ENCODE measurements at places on chromosomes 6 and 20.
A peak's percentile ranks its signal among the peaks of the same experiment; 100 is the strongest.

DNA sequence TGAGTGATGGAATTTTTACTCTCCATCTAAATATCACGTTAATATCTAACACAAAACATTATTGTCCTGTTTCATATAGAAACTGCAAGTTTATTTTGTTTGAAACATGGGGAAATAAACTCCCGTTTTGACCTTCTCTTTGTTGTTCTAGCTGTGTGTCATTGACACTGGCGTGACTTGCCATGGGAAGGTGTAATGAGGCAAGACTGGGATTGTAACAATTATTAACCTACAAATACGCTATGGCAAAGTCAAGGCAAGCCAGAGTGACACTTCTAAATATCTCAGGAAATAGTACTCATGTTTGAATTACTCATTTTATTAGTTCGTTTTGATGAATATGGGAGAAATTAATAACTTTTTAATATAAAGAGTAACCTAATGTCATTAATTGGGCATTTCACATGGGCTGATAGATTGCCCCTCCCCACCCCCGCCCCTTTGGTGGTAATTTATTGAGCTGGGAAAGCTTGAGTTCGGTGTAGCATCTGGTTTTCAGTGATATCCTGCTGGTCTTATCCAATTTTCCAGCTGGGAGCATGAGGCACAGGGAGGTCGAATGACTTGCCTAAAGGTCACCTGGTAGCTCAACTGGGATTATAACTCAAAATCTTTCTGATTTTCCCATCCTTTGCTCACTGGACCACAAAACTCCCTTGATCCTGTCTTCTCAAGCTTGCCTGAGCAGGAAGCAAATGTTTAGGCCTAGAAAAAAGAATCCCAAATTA, 380.6 kb upstream of the JAG1 start:
- H3K27ac ChIP-seq = no peak overlapping the region
- H3K36me3 ChIP-seq = no peaks in the 10 kb centered on the region
- no peak overlapping the region for H3K4me3 ChIP-seq
- no peak for DNase-seq

DNA sequence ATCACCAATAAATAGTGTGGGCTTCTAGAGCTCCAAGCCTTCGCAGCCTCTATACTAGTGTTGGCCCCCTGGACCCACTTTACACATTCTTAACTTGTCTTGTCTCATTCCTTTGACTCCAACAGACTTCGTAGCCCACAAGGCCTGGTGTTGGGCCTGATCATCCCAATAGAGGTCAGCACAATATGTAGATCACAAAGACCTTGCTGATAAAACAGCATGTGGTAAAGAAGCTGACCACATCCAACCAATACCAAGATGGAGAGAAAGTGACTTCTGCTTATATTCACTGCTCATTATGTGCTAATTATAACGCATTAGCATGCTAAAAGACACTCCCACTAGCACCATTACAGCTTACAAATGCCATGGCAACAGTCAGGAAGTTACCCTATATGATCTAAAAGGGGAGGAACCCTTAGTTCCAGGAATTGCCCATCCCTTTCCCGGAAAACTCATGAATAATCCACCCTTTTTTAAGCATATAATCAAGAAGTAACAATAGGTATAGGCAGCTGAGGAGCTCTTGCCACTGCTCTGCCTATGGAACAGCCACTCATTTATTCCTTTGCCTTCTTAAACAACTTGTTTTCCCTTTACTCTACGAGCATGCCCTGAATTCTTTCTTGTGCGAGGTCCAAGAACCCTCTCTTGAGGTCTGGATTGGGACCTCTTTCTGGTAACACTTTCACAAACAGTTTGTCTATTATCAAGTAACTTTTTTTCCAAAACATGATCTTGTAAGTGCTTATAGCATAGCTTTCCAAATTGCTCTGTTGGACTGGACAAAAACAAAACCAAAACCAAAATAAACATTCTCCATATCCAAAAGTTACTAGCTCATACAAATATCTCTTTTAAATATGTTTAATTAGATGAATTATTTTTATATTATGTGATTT, 54.6 kb upstream of the ECHDC1 start:
- H3K27ac ChIP-seq = no peak overlapping the region
- H3K36me3 ChIP-seq = no peaks in the 10 kb centered on the region
- H3K27me3 ChIP-seq = no peaks in the 10 kb centered on the region
- no peak for DNase-seq
- H3K4me3 ChIP-seq = no peak overlapping the region

DNA sequence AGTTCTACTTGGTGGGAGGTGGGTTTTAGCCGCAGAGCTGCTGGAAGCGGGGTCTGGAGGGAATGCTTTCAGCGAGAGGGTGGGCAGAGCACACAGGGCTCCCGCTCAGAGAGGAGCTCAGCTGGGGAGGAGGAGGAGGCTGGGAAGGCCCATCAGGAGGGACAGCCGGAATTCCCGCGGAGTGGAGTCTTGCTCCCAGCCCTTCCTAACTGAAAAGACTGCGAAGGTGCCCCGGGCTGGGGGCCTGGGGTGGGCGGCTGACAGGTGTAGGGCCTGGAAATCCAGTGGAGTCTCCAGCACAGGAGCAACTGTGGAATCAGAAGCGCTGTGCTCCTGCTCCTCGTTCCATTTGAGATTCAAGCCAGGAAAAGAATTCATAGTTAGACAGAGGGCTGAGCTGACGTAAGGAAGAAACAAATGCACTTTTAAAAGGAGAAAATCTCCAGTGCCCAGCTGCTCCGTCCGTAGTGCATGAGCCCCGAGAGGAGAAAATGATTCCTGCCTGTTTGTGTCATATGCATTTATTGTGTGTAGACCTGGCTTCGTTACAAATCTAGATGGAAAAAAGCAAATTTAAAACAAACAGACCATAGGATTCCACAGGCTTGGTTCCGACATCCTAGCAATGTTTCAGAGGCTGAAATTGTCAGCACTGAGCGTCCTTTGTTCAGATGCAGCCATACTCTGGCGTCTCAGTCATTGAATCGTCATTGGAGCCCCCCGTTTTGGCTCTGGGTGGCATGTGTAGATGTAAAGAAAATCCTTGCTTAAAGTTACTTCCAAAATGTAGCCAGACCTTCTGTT, 197.7 kb downstream of the SMOC2 start:
- no peaks in the 10 kb centered on the region for H3K36me3 ChIP-seq
- no peak overlapping the region for H3K4me3 ChIP-seq
- peaks cover 23% of the 10 kb centered on the region for H3K27me3 ChIP-seq
- H3K4me1 ChIP-seq = no peaks in the 10 kb centered on the region
- no peak overlapping the region for H3K27ac ChIP-seq

DNA sequence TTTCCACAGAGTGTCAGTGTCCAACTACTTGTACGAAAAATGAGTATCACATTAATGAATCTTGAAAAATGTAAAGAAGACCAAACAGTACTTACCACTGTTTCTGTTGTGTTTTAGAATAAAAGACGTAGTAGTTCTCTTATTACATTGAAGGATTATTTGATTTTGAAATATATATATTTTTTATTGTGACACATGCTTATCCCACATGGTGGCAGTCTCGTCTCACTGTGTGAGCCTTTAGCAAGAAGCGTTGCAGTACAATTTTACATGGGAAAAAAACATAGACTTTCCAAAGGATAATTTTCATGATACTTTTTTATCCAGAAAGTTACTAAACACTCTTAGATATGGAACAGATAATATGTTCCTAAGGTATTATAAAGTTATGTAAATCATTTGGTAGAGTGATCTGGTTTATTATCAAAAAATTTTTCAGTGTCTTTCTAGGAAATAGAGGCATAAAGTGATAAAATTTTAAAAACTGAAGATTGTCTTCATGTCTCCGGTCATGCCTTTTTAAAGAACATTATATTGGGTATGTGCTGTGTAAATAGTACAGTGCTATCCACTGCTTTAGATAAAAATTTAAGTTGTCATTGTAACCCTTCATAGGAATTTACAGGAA, 117.5 kb upstream of the SAMD5 start:
- no peaks in the 10 kb centered on the region for H3K36me3 ChIP-seq
- H3K27ac ChIP-seq = no peak overlapping the region
- H3K27me3 ChIP-seq = no peaks in the 10 kb centered on the region
- H3K4me1 ChIP-seq = peaks cover 8% of the 10 kb centered on the region
- no peak overlapping the region for H3K4me3 ChIP-seq

- no peak for DNase-seq
- H3K4me1 ChIP-seq = peaks cover 32% of the 10 kb centered on the region
- H3K27ac ChIP-seq = no peak overlapping the region
- no peak overlapping the region for H3K4me3 ChIP-seq
- peaks cover 4% of the 10 kb centered on the region for H3K36me3 ChIP-seq
- no peaks in the 10 kb centered on the region for H3K27me3 ChIP-seq
Observed at GRCh38 chr6:143732536-143732935, 54.8 kb downstream of the PHACTR2 start.

- DNase-seq = no peak
- no peaks in the 10 kb centered on the region for H3K36me3 ChIP-seq
- no peak overlapping the region for H3K27ac ChIP-seq
- peaks cover 4% of the 10 kb centered on the region for H3K27me3 ChIP-seq
Observed at GRCh38 chr6:89066940-89067646, 13.5 kb upstream of the PNRC1 start.

- no peaks in the 10 kb centered on the region for H3K36me3 ChIP-seq
- no peak overlapping the region for H3K4me3 ChIP-seq
- no peak overlapping the region for H3K27ac ChIP-seq
- DNase-seq = no peak
- no peaks in the 10 kb centered on the region for H3K4me1 ChIP-seq
Observed at GRCh38 chr6:68701159-68701558, 66.1 kb downstream of the ADGRB3 start.

DNA sequence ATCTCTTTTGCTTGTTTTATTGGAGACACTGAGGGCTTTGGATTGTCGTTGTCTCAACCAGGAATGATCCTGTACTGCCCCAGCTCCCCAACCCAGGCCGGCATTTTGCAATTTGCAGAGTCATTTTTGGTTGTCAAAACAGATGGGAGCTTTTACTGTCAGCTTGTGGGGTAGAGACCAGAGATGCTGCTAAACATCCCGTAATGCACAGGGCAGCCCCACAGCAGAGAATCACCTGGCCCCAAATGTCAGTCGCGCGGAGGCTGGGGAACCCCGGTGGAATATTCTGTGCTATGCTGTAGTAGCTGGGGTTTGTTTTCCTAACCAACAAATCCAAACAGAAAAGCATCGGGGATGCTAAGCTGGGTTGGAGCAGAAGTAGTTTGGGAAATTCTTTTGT, 99.7 kb downstream of the TSHZ2 start:
- no peak overlapping the region for H3K4me3 ChIP-seq
- H3K27me3 ChIP-seq = peaks cover 35% of the 10 kb centered on the region
- no peak for DNase-seq
- H3K36me3 ChIP-seq = no peaks in the 10 kb centered on the region
- peaks cover 6% of the 10 kb centered on the region for H3K4me1 ChIP-seq

GRCh38 chr6:89045576-89045975, 35.0 kb upstream of the PNRC1 start:
- DNase-seq = no peak
- no peak overlapping the region for H3K4me3 ChIP-seq
- H3K27me3 ChIP-seq = no peaks in the 10 kb centered on the region
- H3K36me3 ChIP-seq = no peaks in the 10 kb centered on the region
- H3K4me1 ChIP-seq = peaks cover 6% of the 10 kb centered on the region

- H3K27ac ChIP-seq = no peak overlapping the region
- no peaks in the 10 kb centered on the region for H3K27me3 ChIP-seq
- no peaks in the 10 kb centered on the region for H3K4me1 ChIP-seq
- no peaks in the 10 kb centered on the region for H3K36me3 ChIP-seq
- no peak overlapping the region for H3K4me3 ChIP-seq
Observed at GRCh38 chr20:11935212-11936154, 17.8 kb downstream of the BTBD3 start.

DNA sequence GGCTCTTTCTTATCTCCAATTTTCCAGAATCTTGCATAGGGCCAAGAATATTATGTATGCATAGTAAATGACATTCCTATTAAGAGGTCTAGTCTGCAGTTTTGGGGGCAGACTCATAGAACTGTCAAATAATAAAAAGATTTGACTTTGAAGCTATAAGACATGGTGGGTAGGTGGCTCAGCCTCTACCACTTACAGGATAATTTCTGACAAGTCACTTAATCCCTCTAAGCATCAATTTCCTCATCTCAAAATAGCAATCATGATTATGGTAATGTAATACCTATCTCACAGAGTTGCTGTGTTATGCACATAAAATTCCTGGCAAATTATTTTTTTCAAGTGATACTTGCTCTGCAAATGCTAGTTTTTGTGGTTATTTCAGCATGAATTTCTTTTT, 329.1 kb downstream of the PLCB1 start:
- H3K27me3 ChIP-seq = no peaks in the 10 kb centered on the region
- no peaks in the 10 kb centered on the region for H3K4me1 ChIP-seq
- no peak overlapping the region for H3K4me3 ChIP-seq
- H3K36me3 ChIP-seq = peaks cover 3% of the 10 kb centered on the region
- no peak overlapping the region for H3K27ac ChIP-seq

GRCh38 chr6:130629640-130630039, 197.6 kb upstream of the SMLR1 start:
- no peak overlapping the region for H3K4me3 ChIP-seq
- DNase-seq = no peak
- no peaks in the 10 kb centered on the region for H3K36me3 ChIP-seq
- peaks cover 9% of the 10 kb centered on the region for H3K4me1 ChIP-seq
- no peak overlapping the region for H3K27ac ChIP-seq

DNA sequence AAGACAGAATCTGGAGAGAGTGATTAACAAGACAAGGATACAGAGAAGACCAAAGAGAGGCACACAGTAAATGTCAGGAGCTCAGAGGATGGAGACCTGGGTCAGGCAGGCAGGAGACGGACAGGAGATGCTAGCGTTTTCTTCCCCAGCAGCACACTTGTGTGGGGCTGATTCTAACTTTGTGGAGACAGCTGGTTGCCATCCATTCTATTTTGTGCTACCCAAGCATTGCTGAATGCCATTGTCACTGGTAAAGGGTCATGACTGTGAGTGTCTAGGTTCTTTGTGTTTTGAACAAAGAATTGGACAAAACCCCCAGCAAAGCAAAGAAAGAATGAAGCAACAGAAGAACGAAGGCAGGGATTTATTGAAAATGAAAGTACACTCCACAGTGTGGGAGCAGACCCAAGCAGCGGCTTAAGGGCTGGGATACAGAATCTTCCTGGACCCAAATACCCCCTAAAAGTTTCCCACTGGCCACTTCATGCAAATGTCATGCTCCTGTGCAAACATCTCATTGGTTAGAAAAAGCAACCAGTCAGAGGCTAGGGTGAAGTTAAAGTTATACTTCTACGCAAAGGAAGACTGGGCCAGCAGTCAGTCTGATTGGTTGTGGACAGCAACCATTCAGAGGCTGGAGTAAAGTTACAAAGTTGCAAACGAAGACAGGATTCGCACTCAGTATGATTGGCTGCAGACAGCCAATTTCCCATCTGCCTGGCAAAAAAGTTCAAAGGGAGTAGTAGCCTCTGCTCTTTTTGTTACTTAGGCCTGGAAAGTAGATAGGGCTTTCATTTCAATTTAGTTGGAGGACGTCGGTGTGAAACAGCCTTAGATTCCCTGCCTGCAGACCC, 17.5 kb downstream of the PTK7 start:
- H3K4me1 ChIP-seq = peaks cover 3% of the 10 kb centered on the region
- H3K4me3 ChIP-seq = peak overlapping the region; percentile 7
- H3K27ac ChIP-seq = no peak overlapping the region
- DNase-seq = no peak

Data from activated naive CD8-positive, alpha-beta T cell treated with anti-CD3 and anti-CD28 coated beads for 36 hours (primary cell).